ENCODE measurements at places on chromosomes 12 and 14. TPM values are rescaled to one million over a fixed set of nuclear protein-coding genes. Genes with fewer than 3 reads are reported as not detected.

CLECL1 gene
- 1.8 TPM for total RNA-seq

VRTN gene
- not detected for total RNA-seq

CMA1 gene
- not detected for total RNA-seq

OR4N2 gene
- total RNA-seq: not detected

AQP2 gene
- total RNA-seq: not detected

SERPINA10 gene
- not detected for total RNA-seq

BORCS5 gene
- 25.3 TPM for total RNA-seq

TMEM229B gene
- total RNA-seq: 12.2 TPM

CAPZA3 gene
- not detected for total RNA-seq

GUCY2C gene
- not detected for total RNA-seq

BDKRB2 gene
- total RNA-seq: not detected

ST8SIA1 gene
- total RNA-seq: not detected

WASHC4 gene
- total RNA-seq: 43.5 TPM

DNAI7 gene
- total RNA-seq: not detected

RPL10L gene
- not detected for total RNA-seq

C12orf56 gene
- total RNA-seq: not detected

SLC41A2 gene
- total RNA-seq: 1.2 TPM

FOXA1 gene
- total RNA-seq: not detected

OR6C68 gene
- total RNA-seq: not detected

ALDH2 gene
- total RNA-seq: 0.51 TPM

FAIM2 gene
- total RNA-seq: not detected

DTD2 gene
- 14.9 TPM for total RNA-seq

CIROP gene
- total RNA-seq: not detected

ARHGEF25 gene
- total RNA-seq: 1.1 TPM

IFI27L1 gene
- total RNA-seq: 25.7 TPM

ZDHHC22 gene
- total RNA-seq: not detected

NPFF gene
- total RNA-seq: not detected

ZCRB1 gene
- 36.4 TPM for total RNA-seq

VDR gene
- total RNA-seq: 13.0 TPM

KDM5A gene
- total RNA-seq: 83.2 TPM

Data from activated naive CD4-positive, alpha-beta T cell treated with anti-CD3 and anti-CD28 coated beads, Interleukin-2, amount 10 ng/mL, durations not matched to agents 5 hours and 36 hours (primary cell).